ENCODE measurements at places on chromosomes 2 and 18. TPM values are rescaled to one million over a fixed set of nuclear protein-coding genes. Genes with fewer than 3 reads are reported as not detected.

ZBTB7C gene
- total RNA-seq, result 15.1 TPM

GREB1 gene
- 0.03 TPM for total RNA-seq

PTPN18 gene
- total RNA-seq, result 67.5 TPM

EPB41L3 gene
- not detected for total RNA-seq

ANKRD62 gene
- not detected for total RNA-seq

SLC1A4 gene
- total RNA-seq, result 7.9 TPM

FEV gene
- not detected for total RNA-seq

UGT1A3 gene
- 1.2 TPM for total RNA-seq

Measured in HT-29 (cell line).